ENCODE measurements at places on chromosomes 4 and X. TPM values are rescaled to one million over a fixed set of nuclear protein-coding genes. Genes with fewer than 3 reads are reported as not detected.

DNA sequence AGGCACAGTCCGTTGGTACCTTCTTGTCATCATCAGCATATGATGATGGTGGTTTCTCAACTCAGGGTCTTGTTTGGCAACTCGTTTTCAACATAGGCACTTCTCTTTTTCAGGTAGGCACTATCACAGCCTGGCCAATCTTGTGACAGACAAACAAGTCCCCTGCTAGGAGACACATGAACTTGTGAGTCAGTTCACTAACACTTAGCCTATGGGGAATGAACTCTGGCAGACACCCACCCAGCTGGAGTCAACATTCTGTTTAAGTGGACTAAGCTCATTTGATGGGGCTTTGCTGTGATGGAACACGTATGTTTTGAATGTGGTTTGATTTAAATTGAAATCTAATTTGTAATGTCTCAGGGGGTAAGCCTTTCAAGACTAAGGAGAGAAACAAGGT, 100.7 kb upstream of the MAMLD1 start:
- no peak for DNase-seq

DNA sequence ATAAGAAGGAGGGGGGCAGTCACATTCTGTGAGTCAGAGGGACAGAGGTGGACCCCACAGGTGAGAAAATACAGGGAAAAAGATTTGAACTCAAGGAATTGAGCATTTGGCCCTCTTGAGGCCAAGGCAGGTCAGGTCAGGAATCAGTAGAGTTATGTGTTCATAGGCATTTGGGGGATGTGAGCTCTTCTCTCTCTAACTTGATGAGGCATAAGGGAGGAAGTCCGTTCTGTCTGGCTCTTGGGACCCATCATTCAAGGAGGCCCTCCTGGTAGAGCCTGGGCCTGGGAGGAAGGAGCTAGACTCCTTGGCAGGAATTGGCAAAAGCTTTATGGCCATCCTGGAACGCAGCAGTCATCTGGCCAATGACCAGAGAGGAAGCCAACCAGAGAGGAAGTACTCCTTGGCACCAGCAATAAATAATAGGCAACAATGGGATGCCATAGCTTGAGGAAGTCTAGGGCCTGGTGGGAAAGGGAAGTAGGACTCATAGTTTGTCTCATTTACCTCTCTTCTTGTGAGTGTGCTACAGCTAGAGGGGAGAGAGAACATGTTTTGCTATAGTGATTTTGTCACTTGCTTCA, 53.0 kb downstream of the MSN start:
- DNase-seq: no peak

The ITM2A gene
- 236 TPM for total RNA-seq

The RENBP gene
- 9.3 TPM for total RNA-seq

GRCh38 chr4:60809486-60809800, 390.7 kb upstream of the ADGRL3 start:
- no peak for DNase-seq

The NKX6-1 gene
- not detected for total RNA-seq

The TDO2 gene
- total RNA-seq: not detected

GRCh38 chr4:2363951-2364653, 54.3 kb downstream of the ZFYVE28 start:
- no peak for DNase-seq

The TBC1D25 gene
- 30.5 TPM for total RNA-seq

GRCh38 chr4:156962528-156962974, 9.0 kb downstream of the PDGFC start:
- DNase-seq: no peak

DNA sequence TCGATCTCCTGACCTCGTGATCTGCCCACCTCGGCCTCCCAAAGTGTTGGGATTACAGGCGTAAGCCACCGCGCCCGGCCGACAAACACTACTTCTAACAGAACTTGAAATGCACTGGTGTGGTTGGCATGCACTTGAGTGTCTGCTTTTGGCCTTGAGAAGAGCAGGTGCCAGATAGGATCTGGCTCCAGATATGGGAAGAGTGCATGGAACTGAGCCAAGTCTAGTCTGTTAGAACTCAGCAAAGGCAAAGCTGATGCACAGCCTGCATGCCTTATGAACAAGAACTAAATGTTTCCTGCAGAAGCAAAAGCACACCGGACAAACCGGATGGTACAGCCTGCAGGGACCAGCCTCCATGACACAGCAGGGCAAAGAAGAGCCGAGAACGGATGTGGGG, 35.1 kb upstream of the TBL1X start:
- DNase-seq: no peak

DNA sequence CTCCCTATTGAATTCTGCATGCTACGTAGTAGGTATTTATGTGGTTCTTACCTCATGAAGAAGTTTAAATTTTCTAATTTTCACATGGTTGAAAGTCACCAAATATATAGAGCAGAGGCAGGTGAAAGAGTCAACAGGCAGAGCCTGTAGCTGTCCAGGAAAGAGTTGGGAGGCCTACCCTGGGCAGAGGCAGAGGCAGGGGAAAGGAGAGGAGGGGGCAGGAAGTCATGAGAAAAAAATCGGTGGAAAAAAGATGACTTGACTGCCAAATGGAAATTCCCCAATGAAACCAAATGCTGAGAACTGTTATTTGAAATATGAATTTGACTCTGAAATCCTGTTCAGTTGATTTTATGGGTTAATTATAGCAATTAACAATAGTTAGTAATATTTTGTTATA, 23.1 kb upstream of the GPR34 start:
- no peak for DNase-seq
